ENCODE measurements at places on chromosomes 16 and 17.

DNA sequence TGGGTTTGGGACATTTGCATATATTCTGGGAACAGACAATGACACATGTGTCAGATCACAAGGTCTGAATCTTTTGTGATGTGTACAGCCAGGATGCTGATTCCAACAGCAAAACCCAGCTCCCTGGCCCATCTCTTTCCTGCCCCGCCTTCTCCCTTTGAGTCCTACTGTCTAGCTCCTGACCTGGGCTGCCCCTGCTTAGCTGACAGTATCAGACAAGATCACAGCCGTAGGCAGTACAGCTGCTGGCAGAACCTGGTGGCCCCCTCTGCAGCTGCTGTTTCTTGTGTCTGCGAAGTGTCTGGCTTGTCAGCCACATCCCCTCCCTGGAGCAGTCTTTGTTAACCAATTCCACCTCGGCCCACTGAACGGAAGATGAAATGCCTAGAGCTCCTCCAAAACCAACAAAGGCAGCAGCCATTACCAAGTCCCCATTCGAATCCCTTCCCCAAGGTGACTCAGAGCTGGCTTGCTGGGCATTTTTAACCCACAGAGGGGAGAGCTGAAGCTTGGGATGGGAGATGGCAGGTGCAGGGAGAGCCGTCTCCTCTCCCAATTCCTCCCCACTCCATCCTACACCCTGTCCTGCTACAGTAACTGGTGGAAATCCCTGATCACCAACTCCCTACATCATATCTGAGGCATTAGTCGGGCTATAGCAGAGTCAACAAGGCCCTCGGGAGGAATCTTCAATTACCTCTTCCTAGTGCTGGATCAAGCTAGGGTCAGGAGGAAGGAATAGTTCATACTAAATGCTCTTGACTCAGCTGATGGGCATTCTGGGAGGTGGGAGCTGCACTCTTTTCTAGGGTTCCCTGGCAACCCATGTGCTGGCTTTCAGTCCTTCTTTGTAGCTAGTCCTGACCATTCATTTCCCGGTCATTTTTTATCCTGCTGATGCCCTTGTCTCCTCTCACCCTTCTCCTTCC is 5.8 kb downstream of the PIPOX start:
- no peak for DNase-seq

DNA sequence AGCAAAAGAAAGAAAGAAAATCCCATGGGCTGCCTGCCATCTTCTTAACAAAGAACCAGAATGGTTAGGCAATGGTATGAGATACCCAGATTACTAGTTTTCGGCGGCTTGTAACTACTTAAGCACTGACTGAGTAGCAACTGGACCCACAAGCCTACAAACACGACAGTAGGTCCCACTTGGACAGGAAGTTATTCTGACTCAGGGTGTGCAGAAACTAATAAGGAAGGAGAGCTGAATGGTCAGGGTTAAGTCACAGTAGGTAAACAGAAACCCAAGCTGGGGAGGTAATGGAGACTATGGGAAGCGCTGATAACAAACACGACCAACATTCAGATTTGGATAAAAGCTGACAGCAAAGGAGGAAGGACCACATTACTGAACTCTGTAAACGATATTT is 10.4 kb upstream of the HLF start:
- DNase-seq = no peak

DNA sequence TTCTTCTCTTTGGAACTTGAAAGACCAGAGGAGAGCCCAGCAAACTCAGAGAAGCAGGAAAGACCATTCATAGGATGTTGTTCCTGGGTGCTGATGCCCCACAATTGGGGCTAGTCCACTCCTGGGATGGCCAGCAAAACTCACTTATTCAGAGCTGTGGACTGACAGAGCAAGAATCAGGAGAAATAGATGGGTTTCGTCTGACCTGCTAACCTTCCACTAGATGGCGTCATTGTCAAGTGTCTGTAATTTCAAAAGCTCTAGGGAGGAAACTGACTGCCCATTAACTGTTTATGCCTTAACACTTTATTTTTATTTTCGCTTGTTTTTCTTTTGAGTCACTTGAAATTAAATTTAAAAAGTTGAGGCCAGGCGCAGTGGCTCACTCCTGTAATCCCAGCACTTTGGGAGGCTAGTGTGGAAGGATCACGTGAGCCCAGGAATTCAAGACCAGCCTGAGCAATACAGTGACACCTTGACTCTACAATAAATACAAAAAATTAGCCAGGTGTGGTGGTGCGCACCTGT is 28.7 kb upstream of the MILR1 start:
- no peak for DNase-seq

DNA sequence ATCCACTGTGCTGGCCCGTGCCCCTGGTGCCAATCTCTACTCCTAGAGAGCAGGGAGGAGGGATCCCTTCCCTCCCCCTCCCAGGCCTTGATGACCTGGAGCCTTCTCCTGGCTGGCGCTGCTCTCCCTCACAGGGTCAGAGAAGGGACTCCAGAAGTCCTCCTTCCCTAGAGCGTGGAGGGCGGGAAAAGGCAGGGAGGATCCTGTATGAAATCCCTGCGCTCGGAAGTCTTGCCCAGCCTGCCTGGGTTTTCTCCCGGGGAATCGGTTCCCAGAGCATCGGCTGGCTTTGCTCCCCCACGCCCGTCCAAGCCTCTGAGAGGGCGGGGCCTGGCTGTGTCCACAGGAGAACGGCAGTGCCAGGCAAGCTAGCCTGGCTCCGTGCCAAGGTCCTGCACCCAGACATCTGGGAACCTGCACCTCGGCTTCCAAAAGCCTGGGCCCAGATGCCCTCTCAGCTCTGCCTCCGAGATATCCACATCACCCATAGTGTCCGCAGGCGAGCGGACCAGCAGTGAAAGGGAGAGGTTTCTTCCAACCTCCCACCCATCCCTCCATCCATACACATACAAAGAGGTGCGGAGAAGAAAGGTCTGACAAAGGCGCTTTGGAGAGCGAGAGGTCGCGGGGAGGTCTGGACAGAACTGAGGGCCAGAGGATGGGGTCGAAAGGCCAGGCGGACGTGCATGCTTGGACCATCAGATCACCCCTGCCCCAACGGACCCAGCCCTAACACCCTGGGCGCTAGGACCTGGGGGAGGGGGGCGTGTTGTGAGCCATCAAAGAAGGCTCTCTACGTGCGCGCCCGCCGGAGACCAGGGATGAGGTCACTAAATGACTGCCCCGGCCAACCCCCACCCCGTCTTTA is 1.1 kb downstream of the MPP2 start:
- peak; percentile 34 for DNase-seq

DNA sequence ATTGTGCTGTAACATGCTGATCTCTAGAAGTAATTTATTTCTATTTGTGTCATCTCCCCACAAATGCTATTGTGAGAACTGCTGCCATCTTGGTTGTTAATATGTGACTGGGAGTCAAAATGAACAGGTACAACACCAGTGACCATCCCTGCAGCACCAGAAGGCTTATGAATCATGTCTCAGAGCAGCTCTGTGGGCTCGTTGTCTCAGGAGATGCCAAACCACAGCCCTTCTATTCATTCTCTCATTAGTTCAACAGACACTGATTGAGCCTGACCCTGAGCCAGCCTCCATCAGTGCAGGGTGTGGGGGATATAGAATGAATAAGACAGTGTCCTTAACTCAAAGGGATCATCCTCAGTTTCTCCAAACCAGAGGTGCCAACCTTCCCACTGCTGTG is 92.5 kb downstream of the UTP18 start:
- DNase-seq = no peak

DNA sequence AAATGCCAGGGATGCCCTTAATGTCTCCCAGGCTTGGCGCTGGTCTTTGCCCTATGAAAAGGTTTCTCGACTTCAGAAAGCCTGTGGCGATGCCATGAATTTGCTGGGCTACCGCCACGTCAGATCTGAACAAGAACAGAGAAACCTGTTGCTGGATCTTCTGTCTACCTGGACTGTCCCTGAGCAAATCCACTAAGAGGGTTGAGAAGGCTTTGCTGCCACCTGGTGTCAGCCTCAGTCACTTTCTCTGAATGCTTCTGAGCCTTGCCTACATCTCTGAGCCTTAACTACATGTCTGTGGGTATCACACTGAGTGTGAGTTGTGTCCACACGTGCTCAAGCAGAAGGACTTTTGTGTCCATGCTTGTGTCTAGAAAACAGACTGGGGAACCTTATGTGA is 11.4 kb downstream of the CHST4 start:
- DNase-seq = peak; percentile 36

GRCh38 chr16:49615576-49615975 is 240.3 kb downstream of the ZNF423 start:
- DNase-seq = no peak

DNA sequence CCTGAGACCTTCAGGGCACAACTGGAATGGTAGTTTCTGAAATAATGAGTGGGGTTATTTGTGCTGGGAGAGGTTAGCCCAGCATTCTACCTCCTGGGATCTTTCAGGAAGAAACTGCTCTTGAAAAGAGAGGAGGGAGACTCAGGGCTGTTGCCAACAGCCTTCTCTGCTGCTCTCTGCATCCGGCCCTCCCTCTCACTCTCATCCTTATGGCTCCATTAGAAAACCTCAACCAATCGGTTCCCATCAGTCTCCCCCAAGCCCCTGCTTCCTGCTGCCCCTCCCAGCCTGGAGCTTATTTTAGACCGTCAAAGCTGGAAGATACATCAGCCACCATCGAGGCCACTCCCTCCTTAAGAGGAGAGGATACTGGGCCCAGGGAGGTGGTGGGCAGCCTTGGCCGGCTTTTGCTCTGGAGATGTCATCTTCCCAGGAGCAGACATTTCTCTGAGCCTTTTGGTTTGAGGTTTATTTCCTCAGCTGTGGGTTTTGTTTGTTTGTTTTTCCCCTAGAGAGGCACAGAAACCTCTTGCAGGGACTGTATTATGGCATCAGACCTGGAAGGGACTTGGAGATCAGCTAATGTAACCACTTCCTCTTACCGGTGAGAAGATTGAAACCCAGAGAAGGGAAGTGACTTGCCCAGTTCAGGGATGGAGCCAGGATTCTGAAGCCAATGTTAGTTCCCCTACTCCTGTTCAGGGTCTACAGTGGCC is 2.7 kb downstream of the MPRIP start:
- no peak for DNase-seq

GRCh38 chr17:40452216-40452787 is 9.1 kb downstream of the IGFBP4 start:
- DNase-seq = peak; percentile 29

DNA sequence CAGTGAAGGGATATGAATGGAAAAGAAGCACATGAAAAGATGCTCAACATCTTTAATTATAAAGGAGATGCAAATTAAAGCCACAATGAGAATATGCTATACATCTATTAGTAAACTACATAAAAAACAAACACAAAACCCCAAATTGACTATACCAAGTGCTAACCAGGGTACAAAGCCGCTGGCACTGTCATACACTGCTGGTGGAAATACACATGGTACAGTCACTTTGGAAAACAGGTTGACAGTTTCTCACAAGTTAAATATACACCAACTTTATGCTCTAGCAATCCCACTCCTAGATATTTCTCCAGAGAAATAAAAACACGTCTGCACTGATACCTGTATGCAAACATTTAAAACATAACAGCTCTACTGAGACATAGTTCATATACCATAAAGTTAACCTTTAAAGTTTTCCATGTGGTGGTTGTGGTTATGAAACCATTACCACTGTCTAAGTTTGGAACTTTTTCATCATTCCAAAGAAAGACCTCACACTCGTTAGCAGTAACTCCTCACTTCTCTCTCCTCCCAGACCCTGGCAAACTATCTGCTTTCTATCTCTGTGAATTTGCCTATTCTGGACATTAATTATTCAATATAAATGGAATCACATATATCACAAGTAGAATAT is 42.7 kb downstream of the ADGRG5 start:
- DNase-seq = no peak

DNA sequence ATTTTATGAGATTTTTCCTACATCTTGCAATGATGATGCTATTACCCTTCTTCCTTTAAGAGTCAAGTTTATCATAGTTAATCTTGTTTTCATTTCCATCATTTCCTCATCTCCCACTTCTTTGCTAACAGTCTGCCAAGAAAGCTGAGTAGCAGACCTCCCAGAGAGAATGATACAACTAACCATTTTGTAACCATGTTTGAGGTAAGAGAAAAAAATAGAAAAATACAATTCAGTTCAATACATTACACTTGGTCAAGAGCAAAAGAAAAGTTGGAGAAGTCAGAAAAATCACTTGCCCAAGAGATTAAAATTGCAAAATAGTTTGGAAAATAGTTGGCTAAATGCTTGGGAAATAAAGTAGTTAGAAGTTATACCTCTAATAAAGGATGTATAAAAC is 154.4 kb downstream of the ABCA8 start:
- no peak for DNase-seq

DNA sequence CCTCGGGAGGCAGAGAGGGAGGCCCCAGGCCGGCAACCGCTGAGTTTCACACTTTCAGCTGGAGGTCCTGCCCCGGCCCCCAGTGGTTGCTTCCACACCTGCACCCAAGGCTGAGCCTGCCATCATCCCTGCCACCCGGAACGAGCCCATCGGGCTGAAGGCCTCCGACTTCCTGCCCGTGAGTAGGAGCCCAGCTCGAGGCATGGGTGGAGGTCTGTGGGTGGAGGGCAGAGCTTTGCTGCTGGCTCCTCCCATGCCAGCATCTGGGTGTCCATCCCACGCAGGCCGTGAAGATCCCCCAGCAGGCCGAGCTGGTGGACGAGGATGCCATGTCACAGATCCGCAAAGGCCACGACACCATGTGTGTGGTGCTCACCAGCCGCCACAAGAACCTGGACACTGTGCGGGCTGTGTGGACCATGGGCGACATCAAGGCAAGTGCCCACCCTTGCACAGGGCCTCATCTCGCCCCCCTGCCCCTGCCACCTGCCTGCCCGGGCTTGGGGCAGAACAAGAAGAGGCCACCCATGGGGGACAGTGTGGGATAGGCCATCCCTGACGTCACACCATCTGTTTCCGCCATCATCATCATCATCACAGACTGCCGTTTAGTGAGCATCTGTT is 19.6 kb downstream of the KATNB1 start:
- DNase-seq = no peak

DNA sequence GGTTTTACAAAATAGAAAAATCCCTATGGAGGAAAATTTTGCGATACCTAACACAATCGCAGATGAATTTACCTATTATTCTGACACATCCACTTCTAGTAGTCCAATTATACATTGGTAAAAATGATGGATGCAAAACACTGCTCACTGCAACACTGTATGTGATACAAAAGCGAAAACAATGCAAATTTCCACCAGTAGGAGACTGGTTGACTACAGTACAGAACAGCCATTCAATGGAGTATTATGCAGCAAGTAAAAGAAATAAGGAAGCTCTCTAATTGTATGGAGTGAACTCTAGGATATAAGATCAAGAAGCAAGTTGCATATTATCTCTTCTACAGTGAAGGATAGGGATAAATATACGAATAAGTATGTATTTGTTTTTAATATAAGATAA is 48.5 kb downstream of the SETD6 start:
- no peak for DNase-seq

Measured in activated CD4-positive, alpha-beta T cell treated with anti-CD3 and anti-CD28 coated beads, Interleukin-2, amount 50 U/mL, for 48 hours (primary cell).